Neural progenitor cell (in vitro differentiated cells): ENCODE measurements at places on chromosomes 11 and 22.

- DNase-seq = no peak
These were observed 313.4 kb downstream of the BUD13 start for GRCh38 chr11:116459185-116460045.

DNA sequence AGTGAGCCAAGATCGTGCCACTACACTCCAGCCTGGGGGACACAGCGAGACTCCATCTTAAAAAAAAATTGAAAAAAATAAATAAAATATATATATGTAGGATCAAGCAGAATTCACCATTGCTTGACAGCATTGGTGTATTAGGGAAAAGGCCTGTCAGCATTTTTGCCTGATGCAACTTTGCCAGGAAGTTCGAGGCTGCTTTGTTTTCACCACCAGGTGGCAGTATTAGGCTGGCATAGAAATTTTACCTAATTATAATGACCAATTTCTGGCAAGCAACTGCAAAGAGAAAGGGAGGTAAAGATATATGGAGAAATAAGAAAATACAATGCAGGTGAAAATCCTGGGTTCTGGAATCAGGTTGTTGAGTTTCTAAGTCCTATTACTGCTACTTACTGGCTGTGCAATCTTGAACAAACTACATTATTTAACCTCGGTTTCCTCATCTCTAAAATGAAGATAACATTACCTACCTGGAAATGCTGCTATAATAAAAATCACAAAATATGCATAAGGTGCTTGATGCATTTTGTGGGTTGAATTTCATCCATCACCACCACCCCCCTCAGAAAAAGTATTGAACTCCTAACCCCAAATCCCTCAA, 24.7 kb downstream of the LAYN start:
- peak; percentile 55 for DNase-seq

GRCh38 chr11:72379384-72380131, 54.8 kb downstream of the CLPB start:
- no peak for DNase-seq

DNA sequence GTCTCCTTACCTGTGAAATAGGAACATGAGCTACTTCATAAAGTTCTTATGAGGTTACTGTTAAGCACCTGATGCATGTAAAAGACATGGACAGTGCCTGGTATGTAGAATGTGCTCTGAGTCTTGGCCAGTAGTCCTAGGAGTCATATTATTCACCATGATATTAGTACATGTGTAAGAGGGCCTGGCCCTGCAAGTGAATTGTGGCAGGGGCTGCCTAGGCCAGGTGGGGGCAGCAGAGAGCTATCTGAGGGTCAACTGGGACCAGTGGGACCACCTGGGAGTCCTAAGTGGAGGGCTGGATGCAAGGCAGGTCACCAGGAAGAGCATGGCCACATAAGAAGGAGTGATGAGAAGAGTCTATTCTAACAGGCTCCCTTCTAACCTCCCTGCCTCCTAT, 529.5 kb downstream of the SOX6 start:
- peak; percentile 86 for DNase-seq

DNA sequence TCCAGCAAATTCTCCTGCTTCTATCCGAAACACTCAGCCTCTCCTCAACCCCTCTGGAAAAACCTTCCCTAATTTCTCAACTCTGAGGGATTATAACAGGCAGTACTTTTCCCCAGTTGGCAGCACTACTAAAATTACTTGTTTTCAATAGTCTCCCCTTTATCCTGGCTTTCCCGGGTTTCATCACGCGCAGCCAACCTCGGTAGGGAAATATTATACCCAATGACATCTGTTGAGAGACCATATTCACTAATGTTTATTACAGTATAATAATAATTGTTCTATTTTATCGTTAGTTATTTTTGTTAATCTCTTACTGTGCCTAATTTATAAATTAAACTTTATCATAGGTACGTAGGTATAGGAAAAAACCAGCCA, 330 bp upstream of the POLD3 start:
- no peak for DNase-seq

DNA sequence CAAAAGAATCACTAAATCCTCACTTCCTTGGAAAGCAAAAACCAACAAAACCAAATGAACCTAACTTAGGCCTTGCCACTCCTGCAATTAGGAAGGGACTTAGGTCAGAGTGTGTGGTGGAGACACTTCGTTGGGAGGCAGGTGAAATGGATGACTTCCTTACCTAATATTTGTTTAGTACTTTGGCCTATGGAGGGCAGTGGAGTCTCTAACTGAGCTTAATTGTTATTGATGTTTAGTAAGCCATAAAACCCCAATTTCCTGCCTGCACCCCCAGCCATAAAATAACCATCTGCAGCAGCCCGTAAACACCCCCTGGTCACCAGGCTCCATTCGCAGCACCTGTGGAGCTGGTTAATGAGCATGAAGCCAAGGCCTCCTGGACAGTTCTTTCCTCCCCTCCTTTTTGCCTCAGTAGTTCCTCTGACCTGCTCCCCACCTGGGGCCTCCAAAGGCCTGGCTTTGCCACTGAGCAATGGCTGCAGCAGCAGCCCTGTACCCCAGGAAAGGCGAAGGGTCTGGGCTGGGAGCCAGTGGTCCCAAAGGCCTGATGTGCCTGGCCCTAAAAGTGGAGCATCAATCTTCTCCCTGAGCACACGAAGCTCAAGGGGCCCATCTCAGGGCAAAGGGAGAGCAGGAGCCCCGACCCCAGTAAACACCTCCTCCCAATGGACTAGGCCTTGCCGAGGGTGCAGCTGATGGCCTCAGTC, 15.6 kb upstream of the SYT13 start:
- DNase-seq = no peak

GRCh38 chr11:35525501-35526175, at the start of gene PAMR1:
Gene PAMR1, minus strand, starts transcription at chr11:35525616. Its CDS starts 31 bp downstream, at chr11:35525585.
- DNase-seq = peak; percentile 87

- no peak for DNase-seq
These were observed 11.5 kb downstream of the CCDC117 start for GRCh38 chr22:28783786-28784671.

- no peak for DNase-seq
These were observed 23.1 kb upstream of the ATXN10 start for GRCh38 chr22:45648301-45649117.

DNA sequence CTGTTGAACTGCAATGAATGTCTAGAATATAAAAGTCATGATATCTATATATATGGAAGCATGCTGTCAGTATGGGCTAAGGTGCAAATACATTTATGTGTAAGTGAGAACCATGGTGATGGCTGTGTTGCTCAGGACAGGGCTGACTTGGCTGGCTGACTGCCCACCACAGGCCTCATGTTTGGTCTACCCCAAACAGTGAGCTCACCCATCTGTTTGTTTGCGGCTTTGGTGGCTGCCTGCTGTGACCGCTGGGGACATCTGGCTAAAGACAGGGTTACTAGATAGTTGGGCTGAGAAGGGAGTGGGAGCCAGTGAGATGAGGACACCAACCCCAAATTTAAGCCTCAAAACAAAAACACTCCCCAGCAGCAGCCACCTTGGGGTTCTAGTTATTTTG, 6.3 kb downstream of the CD44 start:
- DNase-seq = no peak
